Amniotic stem cell (primary cell): ENCODE measurements at places on chromosomes 6 and 20.
A peak's percentile ranks its signal among the peaks of the same experiment; 100 is the strongest.

GRCh38 chr20:13302647-13303450 lies 81.8 kb downstream of the ISM1 start:
- DNase-seq, result no peak

GRCh38 chr6:80502871-80503270 lies 396.4 kb downstream of the BCKDHB start:
- no peak for DNase-seq

DNA sequence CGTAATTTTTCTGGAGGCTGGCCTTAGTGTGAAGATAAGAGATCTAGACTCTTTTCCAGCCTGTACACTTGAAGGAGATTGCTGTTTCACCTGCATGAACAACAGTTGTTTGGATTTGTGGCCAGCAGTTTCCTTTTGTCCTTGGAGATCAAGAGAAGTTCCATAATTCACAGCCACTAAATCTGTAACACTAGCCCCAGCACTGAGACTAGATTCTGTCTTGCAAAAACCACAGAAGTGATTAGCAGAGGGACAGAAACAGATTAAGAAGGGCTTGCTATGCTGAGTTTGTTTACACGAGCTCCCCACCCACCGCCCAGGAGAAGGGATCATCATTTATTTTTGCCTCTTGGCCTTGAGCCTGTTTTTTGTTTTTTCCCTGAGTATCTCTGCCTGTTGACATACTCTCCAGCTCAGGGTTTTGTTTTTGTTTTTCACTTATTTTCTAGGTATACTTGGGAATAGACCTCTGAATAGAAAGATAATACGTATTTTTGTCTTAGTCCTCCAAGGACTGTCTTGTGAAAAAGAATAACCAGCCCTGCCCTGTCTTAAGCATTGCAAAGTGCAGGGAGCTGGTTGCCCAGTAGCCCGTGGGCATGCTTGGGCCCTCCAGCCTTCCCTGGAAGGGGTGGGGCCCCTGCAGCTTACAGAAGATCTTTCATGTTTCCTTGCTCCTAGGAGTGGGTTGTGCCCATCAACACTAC lies 93.1 kb upstream of the SOX4 start:
- DNase-seq, result no peak

GRCh38 chr6:24480705-24481104 lies 8.7 kb downstream of the GPLD1 start:
- no peak for DNase-seq

- DNase-seq, result no peak
These were observed 22.7 kb upstream of the HIVEP1 start for GRCh38 chr6:11989386-11989785.

DNA sequence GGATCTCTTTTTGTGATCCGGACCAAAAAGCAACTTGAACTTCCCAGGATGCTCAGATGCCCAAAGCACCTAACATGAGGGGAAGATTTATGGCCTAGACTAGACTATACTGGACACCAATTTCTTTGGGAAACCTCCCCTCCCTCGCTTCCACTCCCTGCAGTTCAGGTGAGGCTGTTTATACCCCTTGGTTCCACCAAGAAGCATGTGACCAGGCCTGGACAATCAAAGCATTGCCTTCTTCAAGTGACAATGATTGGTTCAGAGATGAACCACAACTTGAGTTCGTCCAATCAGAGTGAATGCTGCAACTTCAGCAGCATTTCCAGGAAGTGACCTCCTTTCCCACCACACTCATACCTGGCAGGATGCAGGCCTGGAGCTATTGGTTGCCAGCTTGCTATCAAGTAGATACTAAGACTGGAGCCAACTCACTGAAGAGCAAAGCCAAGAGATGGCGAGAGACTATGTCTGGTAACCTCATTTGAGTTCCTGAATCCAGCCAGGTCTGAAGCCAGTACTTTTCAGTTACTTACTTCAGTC lies 45.6 kb upstream of the SLC9A8 start:
- DNase-seq, result no peak

- no peak for DNase-seq
These were observed 91.4 kb upstream of the MLIP start for GRCh38 chr6:54019860-54020259.

DNA sequence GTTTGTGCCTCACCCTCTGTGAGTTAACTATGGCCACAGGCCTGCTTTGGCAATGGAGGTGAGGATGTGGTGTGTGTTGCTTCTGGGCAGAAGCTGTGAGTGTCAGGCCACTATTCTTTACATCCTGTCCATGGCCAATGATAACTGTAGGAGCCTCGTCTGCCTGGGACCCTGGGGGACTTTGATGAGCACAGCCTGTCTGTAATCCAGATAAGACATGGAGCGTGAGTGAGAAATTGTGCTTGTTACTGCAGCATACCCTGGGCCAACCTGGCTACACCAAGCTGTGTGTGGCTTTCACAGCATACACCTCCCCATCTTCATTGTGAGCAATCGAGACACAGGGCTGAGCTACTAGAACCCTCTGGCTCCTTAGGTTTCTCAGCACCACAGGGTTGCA lies 150.4 kb downstream of the MYLK4 start:
- no peak for DNase-seq

DNA sequence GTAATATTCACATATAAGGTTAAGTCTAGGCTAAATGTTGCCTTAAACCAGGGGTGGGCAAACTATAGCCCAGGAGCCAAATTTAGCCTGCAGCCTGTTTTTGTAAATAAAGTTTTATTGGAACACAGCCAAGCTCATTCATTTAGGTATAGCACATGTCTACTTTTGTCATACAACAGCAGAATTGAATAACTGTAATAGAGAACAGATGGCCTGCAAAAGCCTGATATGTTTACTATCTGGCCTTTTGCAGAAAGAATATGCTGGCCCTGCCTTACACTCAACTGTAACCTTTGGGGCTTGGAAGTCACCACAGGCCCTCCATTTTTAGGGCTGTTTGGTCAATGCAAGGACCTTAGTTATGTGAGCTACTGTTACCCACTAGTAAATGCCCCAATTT lies 17.7 kb upstream of the BCLAF1 start:
- no peak for DNase-seq

- no peak for DNase-seq
These were observed 63.6 kb downstream of the GTF2H5 start for GRCh38 chr6:158231551-158232315.

DNA sequence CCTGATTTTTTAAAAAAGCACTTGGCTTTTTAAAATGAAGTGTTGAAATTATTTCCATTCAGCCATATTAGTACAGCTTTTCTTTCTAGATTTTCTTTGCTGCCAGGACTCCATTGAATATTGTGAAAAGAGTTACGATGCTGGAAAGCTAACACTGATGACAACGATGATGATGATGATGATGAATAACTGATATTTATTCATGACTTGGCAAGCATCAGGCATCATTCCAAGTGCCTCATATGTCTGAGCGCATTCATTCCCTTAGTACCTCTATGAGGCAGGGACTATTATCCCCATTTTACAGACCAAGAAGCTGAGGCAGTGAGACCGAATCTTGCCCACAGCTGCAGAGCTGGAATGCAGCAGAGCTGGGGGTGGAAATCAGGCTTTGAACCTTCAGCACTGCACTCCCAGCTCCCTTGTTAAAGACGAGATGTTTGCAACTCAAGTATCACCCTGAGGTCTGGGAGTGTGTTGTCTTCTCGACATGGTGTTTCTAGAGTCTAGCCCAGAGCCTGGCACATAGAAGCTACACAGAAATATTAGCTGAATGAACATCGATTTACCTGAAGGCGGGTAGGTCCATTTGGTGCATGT lies 85.5 kb upstream of the FRMD1 start:
- DNase-seq, result no peak

DNA sequence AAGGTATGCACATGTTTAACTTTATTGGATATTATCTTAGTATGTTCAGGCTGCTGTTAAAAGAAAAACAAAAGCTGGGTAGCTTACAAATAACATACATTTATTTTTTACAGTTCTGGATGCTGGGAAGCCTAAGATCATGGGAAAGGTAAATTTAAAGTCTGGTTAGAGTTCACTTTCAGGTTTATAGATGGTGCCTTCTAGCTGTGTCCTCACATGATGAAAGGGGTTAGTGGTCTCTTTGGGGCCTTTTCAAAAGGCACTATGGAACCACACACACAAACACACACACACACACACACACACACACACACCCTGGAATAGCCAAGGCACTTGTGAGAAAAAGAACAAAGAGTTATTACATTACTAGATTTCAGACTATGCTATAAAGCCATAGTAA lies 805.8 kb upstream of the GJE1 start:
- DNase-seq, result no peak

- no peak for DNase-seq
These were observed 131.1 kb downstream of the TBXT start for GRCh38 chr6:166036316-166037095.

DNA sequence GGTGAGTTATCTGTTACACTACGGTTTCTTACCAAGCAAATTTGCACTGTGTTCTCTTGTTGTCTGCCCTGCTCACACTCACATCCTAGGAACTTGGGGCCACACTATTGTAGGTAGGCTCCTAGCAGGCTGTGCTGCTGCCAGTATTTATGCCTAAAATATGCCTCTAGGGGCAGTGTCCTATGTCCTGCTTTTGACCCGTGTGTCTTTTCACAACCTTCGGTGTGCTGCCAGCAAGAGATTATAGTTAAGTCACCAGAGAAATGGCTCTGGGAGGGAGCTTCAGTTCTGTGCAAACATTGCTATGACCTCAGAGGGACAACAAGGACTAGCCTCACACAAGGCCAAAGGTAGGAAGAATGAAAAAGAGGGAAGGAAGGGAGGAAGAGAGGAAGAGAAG lies 8.9 kb upstream of the TAAR5 start:
- DNase-seq, result no peak

GRCh38 chr6:35064757-35065440 lies 76.2 kb downstream of the TCP11 start:
- no peak for DNase-seq

DNA sequence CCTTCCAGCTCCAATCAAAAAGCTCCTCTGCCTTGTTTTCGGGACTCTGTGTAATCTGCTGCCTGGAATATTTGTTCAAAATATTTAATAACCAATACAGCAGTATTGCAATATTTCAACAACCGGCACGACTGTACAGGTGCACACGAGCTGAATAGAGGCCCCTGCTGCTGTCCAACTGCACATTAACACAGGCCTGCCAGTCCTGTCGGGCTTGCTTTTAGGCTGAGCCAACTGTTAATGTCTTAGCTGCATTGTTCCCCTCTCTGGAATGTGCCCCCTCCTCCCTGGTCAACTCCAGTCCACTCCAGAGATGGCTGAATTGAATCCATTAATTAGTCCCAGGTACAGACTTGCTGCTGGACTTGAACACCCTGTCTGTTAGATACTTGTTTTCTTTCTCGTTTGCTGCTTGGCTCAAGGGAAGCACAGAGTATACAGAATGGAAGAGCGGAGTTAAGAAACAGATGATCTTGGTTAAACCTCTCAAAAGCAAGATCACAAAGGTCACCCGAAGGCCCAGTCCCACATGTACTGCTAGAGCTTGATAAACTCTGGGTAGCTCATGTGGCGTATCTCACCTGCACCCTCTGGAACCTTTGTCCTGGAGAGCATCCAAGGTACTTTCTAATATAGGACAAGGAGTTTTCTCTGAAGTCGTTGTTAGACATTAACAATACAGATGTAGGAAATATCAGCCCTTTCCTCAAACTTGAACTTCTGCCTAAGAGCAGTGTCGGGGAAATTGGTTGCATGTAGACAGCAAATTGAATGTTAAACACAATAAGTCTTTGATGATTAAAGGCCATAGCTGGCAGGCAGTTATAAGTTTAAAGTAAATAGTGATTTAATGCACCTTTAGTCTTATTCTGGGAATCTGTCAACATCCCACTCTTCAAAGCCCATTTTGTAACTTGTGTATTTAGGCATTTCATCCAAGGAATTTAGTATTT lies 31.9 kb downstream of the SHLD1 start:
- DNase-seq, result no peak

- DNase-seq, result no peak
These were observed 111.9 kb downstream of the ARMC2 start for GRCh38 chr6:108959972-108960582.

DNA sequence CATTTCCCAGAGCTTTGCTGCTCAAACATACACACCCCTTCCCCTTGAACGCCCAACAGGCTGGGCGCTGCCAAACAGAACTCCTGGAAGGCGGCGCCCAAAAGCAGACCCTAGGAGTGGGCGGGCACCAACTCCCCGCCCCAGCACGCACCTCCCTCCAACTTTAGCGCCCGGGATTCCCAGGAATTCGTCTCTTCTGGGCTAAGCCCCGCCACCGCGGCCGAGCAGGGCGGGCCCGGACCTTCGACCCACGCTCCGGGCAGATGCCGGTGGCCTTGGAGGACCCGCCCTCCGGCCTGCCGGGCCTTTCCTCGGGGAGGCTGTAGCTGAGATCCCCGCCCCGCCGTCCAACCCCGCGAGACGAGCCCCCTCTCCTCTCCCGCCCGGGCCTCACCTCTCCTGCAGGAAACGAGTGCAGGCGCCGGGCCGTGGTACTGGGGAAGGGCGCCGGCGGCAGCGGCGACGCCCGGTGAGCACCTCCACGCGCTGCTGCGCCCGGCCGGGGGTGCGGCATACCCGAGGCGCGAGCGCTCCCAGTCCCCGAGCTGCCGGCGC lies 659 bp downstream of the MCUR1 start:
- peak; percentile 39 for DNase-seq

DNA sequence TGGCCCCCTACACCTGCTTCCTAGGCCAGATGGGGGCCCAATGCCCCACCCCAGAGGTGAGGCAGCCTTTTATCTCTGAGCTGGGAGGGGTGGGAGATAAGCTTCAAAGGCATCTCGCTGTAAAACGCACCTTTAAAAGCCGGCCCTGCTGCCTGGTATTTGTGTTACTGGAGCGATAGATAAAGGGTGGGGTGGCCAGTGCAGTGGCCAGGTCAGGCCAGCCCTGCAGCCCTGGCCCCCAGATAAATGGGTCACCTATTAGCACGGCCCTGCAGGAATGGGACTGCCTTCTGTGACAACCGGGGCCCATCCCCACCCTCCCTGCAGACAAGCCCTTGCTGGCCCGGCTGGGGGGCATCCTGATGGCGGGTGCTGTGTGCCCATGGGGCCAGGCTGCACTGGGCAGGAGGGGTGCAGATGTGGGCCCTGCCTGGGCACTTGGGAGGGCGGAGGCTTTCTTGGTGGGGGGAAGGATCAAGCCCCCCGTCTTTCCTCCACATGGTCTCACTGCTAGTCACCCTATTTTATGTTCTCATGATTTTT lies 3.0 kb upstream of the RBBP8NL start:
- no peak for DNase-seq

- no peak for DNase-seq
These were observed 29.7 kb downstream of the EIF2S2 start for GRCh38 chr20:34082232-34082887.

DNA sequence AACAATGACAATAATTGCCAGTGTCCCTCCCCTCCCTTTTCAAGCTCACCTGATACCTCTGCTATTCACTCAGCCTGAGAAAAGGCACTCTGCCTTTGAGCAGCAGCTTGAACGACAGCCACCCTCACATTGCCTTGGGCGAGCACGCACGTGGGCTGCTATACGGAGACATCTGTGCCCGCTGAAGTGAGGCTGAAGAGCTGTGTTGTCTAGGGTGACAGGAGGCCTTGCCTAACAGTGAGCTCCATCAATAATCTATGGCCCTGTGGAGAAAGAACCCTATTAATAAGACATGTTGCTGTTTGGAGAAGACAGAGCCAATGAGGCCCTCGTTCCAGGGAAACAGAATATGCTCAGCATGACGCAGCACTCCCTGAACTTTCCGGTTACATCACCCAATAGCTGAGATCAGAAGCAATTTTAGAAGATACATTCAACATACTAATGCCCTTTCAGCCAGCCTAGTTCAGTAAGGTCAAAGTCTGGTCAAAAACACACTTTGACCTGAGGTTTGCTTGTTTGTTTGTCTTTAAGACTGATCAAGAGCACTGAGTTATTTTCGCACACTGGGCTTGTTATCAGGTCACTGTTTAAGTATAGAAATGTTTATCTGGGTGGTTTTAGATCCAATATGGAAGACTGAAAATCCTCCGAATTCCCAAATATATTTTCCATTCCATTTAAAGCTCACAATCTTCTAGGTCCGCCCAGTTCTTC lies 30.6 kb downstream of the RBM24 start:
- no peak for DNase-seq
